AG10803 (cell line): ENCODE measurements at places on chromosomes 7 and 10.

- DNase-seq = peak; percentile 43
These were observed 50.3 kb downstream of the PALD1 start for GRCh38 chr10:70528741-70529362.

- DNase-seq = peak; percentile 93
These were observed 29.0 kb upstream of the HSPA12A start for GRCh38 chr10:116771101-116771958.

GRCh38 chr10:4770801-4771553, 55.0 kb upstream of the AKR1E2 start:
- peak; percentile 95 for DNase-seq

- no peak for DNase-seq
These were observed 225.4 kb upstream of the TMEM72 start for GRCh38 chr10:44685747-44686146.

DNA sequence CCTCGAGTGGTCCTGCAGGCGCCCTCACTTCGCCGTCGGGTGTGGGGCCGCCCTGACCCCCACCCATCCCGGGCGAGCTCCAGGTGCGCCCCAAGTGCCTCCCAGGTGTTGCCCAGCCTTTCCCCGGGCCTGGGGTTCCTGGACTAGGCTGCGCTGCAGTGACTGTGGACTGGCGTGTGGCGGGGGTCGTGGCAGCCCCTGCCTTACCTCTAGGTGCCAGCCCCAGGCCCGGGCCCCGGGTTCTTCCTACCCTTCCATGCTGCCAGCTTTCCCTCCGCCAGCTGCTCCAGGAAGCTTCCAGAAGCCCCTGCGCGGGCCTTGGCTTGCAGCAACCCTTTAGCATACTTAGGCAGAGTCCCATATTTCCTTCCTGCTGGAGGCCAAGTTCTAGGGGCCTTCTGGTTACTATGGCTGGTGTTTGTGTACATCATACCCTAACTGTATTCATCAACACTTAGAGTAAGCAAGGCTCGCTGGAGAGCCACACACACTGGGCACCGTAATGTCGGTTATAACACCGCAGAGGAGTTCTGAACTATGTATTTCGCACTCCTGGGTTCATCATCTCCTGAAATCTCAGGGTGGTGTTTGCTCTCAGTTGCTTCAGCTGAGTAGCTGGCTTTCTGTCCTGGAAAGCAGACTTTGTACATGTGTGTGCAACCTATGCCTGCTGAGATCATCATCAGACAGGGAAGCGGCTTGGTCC, 471 bp downstream of the MGMT start:
- DNase-seq = peak; percentile 29

- no peak for DNase-seq
These were observed 102.9 kb upstream of the MYO3A start for GRCh38 chr10:25831080-25831479.

GRCh38 chr10:80410578-80411145, 2.3 kb downstream of the PRXL2A start:
- DNase-seq = no peak

DNA sequence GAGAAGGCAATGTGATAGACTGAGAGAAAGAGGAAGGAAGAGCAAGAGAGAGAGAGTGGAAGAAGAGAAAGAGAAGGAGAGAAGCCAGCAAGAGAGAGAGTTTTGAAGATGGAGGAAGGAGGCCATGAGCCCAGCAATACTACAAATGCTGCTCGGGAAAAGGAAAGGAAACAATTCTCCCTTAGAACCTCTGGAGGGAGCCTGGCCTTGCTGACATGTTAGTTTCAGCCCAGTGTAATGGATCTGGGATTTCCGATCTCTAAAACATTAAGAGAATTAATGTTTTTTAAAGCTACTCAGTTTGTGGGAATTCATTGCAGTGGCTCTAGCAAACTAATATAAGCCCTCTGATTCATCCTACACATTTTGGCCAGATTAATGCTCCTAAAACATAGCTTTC, 206.8 kb upstream of the MTPN start:
- no peak for DNase-seq

DNA sequence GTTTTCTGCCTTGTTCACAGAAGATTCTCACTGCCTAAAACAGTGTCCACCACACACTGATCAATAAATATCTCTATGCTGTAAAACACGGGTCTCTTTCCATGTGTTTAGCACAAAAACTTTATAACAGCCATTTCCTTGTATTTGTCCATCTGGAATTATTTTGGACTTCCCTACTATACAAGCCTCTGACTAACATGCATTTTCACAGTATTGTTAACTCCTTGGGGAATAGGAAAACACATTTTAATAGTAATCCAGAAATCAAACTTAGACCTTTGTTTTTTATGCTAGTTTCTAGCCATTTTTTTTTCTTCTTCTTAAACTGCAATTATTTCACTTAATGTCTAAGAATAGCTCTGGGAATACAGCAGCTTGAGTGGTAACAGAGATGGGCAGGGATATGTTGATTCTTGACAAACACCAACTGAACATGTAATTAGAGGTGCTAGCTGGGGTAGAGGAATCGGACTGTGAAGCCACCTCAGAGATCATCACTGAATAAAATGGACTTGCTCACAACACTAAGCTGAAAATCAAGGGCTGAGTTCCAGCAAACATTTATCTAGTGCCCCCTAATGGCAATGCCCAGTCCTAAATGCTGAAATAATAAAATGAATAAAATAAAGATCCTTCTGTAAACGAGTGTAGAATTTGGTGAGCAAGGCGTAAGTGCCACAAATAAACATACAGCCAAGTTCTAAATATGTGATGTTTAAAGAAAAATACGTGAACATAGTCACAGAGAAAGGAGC, 593.1 kb downstream of the SORCS1 start:
- peak; percentile 53 for DNase-seq

DNA sequence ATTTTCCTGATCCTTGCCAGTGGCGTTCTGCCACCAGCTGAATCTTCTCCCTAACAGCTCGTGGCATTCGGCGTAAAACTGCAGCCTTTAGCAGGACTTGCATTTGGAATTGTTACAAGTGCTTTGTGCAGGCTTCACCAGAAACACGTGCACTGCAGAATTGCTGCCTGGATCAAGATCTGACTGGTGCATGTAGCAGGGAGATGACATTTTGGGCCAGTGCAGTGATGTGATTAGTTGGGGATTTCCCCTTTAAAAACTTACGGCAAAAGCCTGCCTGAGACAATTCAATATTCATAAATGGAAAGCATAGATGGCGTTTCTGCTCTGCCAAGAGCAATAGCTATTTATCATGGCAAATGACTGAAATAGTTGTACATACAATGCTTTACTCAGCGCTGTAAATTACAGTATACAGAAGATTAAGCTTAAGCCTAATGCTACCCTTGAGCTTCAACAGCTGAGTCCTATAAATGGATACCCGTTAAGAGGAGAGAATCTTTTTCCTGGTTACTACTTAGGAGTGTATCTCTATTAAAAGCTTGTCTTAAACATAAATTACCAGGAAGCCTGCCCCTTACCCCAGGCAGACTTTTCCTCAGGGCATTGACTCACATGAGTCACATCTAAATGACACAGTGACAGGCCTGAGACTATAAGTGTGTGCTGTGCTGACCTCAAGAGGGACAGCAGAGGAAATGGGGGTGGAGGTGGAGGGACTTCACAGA, 106.3 kb downstream of the ATXN7L1 start:
- peak; percentile 52 for DNase-seq

GRCh38 chr7:132666774-132667172, 90.5 kb upstream of the PLXNA4 start:
- no peak for DNase-seq

GRCh38 chr10:6478722-6479121, 101.4 kb downstream of the PRKCQ start:
- DNase-seq = no peak

- no peak for DNase-seq
These were observed 92.5 kb downstream of the ELAPOR2 start for GRCh38 chr7:86966916-86967315.

DNA sequence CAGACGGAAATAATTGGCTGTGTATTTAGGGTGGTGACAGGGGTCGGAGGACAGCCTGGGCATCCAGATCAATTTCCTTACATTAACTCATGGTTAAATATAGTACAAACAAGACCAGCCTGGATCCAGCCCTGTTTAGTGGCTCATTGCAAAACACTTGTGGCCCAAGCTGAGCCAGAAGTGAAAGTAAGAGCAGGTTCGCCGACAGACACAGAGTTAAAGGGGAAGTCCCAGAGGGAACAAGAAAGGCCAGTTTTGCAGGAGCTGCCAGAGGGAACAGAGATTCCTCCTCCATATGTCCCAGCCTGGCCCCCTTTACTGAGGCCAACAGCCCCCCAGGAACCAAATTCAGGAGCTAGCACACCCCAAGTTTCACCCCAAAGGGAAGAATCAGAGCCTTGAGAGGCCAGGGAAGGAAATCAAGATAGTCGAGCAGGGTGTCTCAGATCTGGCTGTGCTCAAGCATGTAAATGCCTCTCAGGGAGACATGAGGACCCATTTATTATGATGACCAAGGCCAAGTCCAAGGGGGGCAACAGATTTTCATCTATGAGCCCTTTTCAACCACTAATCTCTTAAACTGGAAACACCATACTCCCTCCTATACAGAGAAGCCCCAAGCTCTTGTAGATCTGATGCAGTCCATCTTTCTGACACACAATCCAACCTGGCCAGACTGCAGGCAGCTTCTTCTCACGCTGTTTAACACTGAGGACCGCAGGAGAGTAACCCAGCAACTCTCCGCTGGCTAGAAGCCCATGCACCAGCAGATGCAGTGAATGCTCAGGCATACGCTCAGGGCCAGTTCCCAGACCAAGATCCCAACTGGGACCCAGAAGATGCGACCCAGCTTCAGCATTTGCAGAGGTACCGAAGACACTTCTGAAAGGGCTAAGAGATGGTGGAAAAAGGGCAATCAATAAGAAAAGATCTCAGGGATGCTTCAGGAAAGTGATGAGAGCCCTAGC, 15.9 kb upstream of the ADCK2 start:
- DNase-seq = peak; percentile 69

DNA sequence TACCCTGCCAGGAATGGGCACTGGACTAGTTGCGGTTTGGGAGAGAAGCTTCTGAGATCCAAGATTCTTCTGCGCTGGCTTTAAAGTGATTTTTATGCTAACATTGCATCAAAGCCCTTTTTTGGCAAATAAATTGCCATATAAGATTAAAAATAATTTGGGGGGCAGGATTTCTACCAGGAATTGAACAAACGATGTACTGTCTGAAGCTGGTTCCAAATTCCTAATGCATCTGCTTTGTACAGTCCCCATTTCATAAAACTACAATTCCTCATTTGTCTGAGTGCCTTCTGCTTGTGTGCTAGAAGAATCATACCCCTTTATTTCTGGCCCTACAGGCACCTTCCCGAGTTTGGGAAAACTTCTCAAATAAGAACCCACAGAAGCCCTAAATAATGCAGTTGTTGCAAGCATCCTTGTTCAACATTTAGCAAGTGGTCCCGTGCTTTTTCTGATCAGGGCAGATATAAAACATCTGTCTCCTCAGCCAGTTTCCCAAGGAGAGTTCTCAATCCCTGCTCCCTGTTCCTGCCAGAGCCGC, 349.7 kb downstream of the PTEN start:
- DNase-seq = no peak

DNA sequence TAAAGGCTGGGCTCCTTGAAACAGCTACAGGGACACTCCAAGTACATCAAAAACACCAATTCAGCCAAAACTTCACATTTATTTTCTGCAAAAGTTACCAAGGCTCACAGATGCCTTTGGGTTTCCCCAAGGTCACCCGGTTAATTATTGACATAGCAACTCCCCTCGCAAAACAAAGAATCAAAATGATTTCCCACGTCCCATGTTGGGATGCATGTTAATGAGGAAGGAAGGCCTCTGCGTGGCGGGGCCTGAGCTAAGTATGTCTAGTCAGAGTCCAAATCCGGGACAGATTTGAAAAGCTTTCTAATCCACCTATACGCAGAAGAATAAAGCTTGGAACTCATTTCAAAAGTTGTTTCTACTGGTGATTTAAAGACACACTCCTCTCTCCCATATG, 535 bp upstream of the TMEM72 start:
- no peak for DNase-seq

- DNase-seq = no peak
These were observed 123.0 kb downstream of the ANLN start for GRCh38 chr7:36512616-36513015.

DNA sequence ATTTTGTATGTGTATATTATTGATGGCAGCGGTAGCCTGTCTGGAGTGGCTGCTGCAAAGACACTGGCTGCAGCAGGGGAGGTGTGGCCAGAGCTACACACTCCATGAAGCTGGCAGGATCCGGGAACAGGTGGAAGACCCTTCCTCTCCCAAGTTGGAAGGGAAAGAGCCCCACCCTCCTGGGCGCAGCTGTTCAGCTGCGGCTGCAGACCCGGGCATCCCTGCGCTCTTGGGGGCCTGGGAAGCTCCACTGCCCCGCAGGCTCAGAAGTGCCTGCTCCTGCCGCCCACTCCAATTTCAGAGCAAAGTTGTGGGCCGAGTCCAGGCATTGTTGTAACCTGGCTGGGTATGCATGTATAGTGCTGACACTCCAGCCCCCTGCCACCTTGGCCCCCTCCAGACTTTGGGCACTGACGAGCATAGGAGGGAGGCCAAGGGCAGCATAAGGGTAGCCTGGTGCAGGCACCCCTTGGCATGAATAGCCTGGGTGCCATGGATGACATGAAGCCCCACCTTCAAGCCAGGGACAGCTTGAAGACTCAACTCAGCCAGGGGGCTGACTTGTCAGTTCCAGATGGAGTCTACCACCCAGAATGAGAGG, 90.7 kb upstream of the TMEM168 start:
- DNase-seq = no peak
